NCI-H1930 (cell line): ENCODE measurements at places on chromosomes 2 and 18.

GRCh38 chr2:148552675-148553331, 91.7 kb upstream of the EPC2 start:
- no peak for DNase-seq

DNA sequence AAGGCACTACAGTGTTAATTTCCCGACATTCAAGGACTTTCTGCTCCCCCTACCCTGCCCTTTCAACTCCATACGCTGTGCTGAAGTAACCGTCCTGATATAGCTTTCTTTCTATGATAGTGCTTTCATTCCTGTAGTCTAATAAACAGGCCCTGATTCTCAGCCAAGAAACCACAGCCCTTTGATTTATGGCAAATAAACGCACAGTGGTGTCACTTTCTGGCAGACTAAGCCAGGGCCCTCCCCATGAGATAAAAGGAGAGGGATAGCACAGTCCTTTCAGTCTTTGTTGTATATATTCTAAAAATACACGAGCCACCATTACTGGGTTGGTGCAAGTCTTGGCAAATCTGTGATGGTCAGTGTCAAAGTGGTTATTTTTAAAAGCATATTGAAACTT, 291.2 kb downstream of the ALPK2 start:
- DNase-seq: no peak

- no peak for DNase-seq
Measured at GRCh38 chr2:9556121-9556743, 602 bp upstream of the ADAM17 start.

- no peak for DNase-seq
Measured at GRCh38 chr2:29627279-29627711, 294.1 kb downstream of the ALK start.
